ENCODE measurements at places on chromosomes 16 and 17. TPM values are rescaled to one million over a fixed set of nuclear protein-coding genes. Genes with fewer than 3 reads are reported as not detected.

GRCh38 chr17:64783031-64783461, 120.9 kb upstream of the SMURF2 start:
- no peak for DNase-seq

DNA sequence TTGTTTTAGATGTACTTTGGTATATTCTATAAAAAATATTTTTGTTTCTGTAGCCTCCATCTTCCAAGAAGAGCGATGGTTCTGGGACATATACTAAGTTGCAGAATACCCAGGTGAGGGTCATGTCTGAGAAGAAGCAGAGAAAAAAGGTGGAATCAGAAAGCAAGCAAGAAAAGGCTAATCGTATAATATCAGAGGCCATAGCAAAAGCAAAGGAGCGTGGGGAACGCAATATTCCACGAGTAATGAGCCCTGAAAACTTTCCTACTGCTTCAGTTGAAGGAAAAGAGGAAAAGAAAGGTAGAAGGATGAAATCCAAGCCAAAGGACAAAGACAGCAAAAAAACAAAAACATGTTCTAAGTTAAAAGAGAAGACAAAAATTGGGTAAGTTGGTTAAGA, 154.6 kb downstream of the CHD9 start:
- DNase-seq: no peak

- no peak for DNase-seq
Measured at GRCh38 chr17:78748730-78749317, 33.2 kb downstream of the CYTH1 start.

GRCh38 chr16:73326221-73326620, 278.3 kb upstream of the ZFHX3 start:
- DNase-seq: no peak

- no peak for DNase-seq
Measured at GRCh38 chr16:47687694-47688093, 226.6 kb downstream of the PHKB start.

DNA sequence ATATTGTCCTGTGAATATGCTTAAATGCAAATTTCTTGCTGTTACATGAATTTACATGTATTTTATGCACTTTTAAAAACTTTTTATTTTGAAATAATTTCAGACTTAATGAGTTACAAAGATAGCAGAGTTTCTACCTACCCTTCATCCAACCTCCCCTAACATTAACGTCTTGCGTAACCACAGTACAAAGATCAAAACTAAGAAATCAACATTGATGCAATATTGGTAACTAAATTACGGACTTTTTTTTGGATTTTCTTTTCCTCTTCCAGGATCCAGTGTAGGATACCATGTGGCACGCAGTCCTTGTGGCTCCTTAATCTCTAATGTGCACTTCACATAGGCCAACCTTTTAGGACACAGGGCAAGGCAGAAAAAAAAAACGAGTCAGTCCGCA, 124.9 kb downstream of the ABCC12 start:
- no peak for DNase-seq

GRCh38 chr17:38507921-38508569, 79.8 kb downstream of the ARHGAP23 start:
- no peak for DNase-seq

The ANKFN1 gene
- total RNA-seq: not detected

The TP53TG3B gene
- total RNA-seq: not detected

The NPIPB6 gene
- total RNA-seq: not detected

The HBA2 gene
- total RNA-seq: not detected
